ENCODE measurements at places on chromosomes 13 and 19.
A peak's percentile ranks its signal among the peaks of the same experiment; 100 is the strongest.

GRCh38 chr19:10320602-10321416, 5.0 kb upstream of the FDX2 start:
- no peak for DNase-seq

DNA sequence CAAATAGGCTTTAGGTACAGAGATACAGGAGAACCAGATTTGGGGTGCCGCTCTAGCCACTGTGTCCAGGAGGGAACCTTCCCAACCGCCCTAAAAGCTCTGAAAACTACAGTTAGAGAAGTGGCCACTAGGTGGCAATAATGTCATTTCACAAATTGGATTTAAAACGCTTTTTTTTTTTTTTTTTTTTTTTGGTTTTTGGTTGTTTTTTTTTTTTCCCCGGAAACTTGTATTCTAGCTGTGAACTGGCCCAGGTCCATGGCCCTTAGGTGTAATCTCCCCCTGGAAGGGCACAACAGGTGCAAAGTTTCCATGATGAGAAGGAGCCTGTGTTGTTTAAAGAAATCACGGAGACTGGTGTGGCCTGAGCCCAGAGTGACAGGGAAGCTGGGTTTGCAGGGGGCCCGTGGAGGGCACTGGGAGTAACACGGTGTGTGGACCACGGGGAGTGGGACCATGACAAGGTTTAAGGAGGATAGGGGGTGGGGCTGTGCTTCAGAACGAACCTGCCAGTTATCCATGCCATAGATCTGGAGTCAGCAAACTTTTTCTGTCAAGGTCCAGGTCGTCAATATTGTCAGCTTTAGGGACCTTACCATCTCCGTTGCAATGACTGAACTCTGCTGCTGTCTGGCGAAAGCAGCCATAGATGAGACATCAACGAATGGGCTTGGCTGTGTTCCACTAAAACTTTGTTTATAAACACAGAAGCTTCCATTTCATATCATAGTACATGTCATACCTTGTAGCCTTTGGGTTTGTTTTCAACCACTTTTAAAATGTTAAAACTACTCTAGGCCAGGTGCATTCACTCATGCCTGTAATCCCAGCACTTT, 10.1 kb downstream of the OR1I1 start:
- DNase-seq: peak; percentile 54

- DNase-seq: no peak
Observed at GRCh38 chr13:109096101-109096500, 466.7 kb downstream of the MYO16 start.

GRCh38 chr13:59343132-59343531, 820.6 kb downstream of the DIAPH3 start:
- DNase-seq: no peak

GRCh38 chr19:9219489-9219888, at the start of gene OR7D4:
OR7D4 (minus strand) TSS chr19:9219589; CDS start chr19:9214837, 4,752 bp downstream.
- no peak for DNase-seq

GRCh38 chr19:18269070-18269723, 5.1 kb downstream of the IQCN start:
- DNase-seq: no peak

DNA sequence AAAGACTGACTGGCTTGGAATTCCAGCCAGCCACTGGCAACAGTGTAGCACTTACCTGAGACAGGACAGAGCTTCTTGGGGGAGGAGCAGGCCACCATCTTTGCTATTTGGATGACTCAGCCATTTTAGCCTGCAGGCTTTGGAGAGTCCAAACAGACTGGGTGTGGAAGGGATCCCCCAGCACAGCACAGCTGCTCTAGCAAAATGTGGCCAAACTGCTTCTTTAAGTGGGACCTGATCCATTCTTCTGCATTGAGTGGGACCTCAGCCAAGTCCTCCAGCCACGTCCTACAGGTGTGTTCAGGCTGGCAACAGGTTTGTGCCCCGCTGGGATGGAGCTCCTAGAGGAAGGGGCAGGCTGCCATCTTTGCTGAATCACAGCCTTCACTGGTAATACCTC, 80.0 kb downstream of the NDFIP2 start:
- no peak for DNase-seq

DNA sequence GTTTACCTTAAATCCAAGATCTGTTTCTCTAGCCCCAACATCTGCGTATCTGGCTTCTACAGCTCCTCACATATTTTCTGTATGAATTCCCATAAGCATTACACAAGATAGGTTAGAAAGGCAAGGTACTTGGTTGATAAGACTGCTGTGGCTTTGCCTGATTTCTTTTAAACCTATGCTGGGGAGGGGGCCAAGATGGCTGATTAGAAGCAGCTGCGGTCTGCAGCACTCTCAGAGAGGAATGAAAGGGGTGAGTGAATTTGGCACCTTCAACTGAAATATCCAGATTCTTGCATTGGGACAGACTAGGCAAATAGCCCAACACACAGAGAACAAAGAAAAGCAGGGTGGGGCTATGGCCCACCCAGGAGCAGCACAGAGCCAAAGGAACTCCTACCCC, 12.2 kb upstream of the DLEU7 start:
- no peak for DNase-seq

GRCh38 chr13:42279986-42280385, 8.0 kb downstream of the AKAP11 start:
- DNase-seq: no peak
